ENCODE measurements at places on chromosomes 4 and X.

GRCh38 chr4:71587995-71588394 lies 195.9 kb downstream of the GC start:
- no peak for DNase-seq

DNA sequence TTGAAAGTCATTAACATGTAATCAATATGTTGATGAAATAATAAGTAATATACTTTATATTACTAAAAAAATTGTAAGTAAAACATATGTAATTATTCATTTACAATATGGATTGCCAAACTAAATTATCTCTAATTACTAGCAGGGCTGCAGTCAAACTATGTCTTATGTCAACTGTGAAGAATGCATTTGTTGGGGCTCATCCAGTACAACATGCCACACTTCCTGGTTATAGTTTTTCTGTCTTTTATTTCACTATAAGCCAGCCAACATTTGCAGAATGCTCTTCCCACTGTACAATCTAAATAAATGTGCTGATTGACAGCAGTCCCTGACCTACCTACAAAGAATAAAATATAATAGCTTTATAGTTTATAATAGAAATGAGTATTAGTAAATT lies 975.4 kb upstream of the NDST4 start:
- no peak for DNase-seq

DNA sequence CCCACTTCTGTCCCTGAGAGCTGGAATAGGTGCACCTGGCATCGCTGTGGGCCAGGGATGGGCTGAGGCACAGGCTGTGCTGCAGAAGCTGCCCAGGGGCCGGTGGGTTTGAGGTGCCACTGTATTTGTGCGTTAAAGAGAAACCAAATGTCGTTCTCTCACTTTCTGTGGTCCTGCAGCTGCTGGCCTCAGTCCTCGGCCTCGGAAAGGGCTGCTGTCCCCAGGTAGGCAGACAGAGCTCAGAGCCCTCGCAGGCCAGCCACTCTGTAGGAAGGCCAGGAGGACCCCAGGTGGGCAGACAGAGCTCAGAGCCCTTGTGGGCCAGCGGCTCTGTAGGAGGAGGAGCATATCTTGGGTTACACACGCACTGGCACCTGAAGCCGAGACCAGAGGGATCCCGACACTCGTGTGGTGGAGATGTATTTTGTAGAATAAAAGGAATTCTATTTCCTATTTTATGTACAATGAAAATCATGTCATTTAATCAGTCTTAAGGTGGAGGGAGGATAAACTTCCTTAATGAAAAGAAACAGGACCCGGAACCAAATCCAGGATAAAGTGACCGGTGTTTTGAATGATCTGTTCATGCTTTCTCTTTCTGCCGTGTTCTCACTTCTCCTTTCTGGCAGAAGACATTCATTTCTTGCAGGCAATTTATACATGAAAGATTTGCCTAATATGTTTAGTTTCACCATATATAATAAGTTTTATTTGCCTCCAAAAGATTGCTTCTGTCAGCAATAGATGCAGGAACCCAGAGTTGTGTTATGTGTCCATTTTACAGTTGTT lies 54.4 kb upstream of the HGFAC start:
- no peak for DNase-seq

- DNase-seq = no peak
Measured at GRCh38 chrX:10636851-10637250, 16.5 kb upstream of the MID1 start.

- no peak for DNase-seq
Measured at GRCh38 chr4:40283968-40284367, 51.2 kb upstream of the CHRNA9 start.

GRCh38 chr4:57139783-57140182 lies 29.6 kb upstream of the IGFBP7 start:
- no peak for DNase-seq

DNA sequence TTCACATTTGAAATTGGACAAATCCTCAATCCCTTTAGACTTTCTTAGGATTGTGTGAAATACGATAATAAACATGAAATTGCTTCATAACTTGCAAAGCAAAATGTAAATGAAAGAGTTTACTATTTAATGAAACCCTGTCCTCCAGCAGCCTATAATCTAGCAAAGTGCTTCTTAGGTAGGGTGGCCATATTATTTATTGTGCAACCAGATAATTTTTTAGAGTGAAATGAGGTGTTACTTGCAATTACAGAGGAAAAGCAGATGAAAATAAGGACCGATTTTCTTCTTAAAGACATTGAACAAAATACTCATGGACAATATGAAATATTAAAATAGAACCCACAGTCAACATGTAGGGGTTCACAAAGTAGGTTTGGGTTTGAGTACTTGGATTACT lies 116.2 kb upstream of the GALNT7 start:
- no peak for DNase-seq

- no peak for DNase-seq
Measured at GRCh38 chrX:45353456-45353855, 152.8 kb upstream of the DIPK2B start.

DNA sequence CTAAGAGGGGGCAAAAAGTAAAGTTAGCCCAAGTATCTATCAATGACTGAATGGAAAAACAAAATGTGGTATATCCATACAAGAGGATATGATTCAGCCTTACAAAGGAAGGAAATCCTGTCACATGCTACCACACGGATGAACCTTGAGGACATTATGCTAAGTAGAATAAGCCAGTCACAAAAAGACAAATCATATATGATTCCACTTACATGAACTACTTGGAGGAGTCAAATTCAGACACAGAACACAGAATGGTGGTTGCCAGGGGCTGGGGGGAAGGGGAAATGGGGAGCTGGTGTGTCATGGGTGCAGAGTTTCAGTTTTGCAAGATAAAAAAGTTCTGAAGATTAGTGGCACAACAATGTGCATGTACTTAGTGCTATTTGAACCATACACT lies 101.8 kb downstream of the SH3KBP1 start:
- no peak for DNase-seq

- no peak for DNase-seq
Measured at GRCh38 chr4:61864286-61864685, 664.2 kb downstream of the ADGRL3 start.

DNA sequence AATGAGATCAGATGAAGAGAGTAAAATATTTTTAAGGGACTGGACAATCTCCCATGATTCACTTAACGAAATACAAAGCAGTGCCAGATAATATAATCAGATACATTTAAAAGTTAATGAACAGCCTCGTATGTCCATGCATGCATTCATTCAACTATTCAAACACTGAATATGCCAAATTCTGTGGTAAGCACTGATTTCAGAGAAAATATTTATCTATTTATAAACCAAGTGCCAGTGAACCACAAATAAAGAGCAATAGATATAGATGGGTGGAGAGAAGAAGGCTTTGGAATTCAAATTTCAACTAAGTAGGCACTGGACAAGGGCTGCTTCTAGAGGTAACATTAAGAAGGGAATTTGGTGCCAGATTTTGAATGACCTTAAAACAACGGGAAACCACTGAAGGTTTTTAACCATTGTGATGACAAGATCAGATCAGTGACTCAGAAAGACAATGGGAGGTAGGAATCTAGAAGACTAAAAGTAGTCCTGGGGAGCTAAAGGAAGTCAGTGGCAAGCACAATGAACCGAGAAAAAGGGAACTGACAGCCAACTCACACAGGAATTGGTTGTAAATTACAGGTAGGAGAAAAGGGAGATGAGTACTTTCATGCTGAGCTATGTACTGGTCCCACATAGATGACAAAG lies 14.2 kb downstream of the ELOVL6 start:
- DNase-seq = no peak

DNA sequence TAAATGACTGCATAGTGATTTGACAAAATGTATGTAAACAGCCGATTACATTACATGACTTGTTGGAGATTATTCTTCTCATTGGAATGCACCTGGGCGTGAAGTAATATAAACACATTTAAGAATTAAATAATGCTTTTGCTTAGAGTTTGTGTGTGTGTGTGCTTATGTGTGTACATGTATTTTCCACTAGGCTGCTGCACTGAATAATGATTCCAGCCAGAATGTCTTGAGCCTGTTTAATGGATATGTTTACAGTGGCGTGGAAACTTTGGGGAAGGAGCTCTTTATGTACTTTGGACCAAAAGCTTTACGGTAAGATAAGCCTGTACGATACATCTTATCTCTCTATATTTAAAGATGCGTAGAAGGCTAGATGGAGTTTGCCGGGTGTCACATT lies 12.6 kb downstream of the NEIL3 start:
- DNase-seq = no peak

- no peak for DNase-seq
Measured at GRCh38 chrX:1397001-1397400, 5.1 kb upstream of the SLC25A6 start.
